ENCODE measurements at places on chromosomes 5 and 9.

DNA sequence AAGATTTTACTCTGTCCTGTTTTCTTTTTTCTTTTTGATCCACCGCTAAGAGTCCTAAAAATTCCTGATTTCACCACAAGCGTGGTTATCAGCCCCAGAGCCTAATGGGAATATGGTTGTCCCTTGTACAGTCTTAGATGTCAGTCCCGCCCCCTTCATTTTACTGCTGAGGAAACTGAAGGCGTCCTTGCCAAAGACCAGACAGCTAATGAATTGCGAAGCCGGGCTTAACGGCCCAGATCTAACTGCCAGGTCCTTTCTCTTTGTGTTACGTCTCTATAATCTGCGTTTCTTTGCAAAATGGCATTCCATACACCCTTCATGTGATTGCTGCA is 497 bp downstream of the NSA2 start:
- no peak for DNase-seq

- no peak for DNase-seq
Measured at GRCh38 chr9:77712533-77713130, 64.5 kb upstream of the GNA14 start.

DNA sequence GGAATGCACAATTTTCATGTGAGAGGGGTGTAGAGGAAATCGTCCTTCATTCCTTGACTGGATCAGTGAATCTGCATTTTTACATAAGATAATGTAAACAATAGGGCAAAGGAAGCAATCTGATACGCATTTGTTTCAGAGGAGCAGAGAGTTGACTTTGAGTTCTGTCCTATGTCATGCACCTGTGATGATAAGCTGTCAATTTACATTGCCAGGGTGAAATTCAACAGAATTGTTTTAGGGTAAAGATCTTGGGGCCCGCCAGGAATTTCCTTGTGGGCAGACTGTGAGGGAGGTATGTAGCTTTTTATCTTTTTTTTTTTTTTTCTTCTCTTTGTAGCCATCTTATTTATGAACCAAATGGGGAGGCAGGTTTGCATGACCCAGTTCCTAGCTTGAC is 58.3 kb upstream of the LARP1 start:
- no peak for DNase-seq

DNA sequence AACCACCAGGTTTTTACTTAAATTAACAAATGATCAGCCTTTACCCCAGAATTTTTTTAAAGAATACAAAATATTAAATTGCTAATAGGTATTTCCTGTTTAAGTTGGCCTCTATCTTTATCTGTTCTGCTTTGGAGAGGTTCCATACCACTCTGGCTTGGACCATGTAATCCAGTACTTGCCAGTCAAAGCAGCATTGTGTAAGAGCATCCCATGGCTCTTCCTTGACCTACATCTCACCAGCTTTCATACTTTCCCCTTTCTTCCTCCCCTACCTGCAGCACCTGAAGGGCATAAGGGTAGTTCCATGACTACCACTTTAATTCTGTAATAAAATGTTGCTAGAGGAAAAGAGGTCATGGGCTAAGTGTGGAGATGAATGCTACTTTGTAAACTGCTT is 140.8 kb upstream of the MTAP start:
- no peak for DNase-seq

DNA sequence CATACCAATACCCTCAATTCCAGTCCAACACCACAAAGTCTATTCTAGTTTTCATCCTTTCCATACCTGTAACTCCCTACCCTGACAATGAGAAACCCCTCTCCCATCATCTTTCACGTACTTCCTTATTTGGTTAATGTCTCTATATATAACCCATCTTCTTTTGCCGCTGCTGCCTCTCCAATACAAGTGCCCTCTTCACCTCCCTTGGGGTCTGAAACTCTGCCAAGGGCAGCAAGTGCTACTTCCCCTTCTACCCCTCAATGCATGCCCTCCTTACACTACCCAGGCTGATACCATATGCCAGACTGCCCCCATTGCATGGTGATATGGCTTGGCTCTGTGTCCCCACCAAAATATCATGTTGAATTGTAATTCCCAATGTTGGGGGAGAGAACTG is 24.4 kb upstream of the SMIM15 start:
- no peak for DNase-seq

DNA sequence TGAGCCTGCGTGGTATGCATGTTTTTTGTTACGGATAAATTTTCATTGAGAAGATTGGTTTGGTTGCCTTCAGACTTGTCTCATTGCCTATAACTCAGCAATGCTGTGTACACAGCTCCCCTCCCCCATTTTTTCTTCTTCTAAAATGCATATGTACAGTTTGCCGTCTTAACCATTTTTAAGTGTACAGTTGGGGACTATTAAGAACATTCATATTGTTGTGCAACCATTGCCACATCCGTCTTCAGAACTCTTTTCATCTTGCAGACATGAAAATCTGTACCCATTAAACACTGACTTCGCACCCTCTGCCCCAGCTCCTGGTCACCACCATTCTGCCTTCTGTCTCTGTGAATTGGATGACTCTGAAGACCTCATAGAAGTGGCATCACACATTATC is 6.2 kb downstream of the EXOC3 start:
- DNase-seq, result no peak

DNA sequence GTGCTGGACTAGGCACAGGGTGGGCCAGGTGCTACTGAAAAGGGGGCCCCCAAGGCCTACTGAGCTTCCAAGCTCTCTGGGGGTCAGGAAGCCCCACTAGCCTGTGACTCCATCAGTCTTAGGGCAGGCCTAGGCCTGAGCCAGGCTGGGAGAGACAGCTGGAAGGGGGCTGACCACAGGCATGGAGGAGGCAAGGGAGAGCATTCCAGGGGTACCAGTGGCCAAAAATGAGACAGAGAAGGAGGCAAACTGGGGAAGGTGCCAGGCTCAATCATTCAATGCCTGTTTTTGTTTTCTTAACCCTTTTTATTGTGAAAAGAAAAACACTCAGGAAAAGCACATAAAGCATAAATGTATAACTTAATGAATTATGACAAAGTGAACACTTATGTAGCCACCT is 26.2 kb upstream of the TCF7 start:
- peak; percentile 60 for DNase-seq

- DNase-seq, result no peak
Measured at GRCh38 chr9:673264-673965, 168.1 kb upstream of the DMRT1 start.

- no peak for DNase-seq
Measured at GRCh38 chr5:23825196-23825595, 317.8 kb downstream of the PRDM9 start.

GRCh38 chr9:106717686-106718085 is 145.3 kb upstream of the ZNF462 start:
- no peak for DNase-seq

- DNase-seq, result no peak
Measured at GRCh38 chr5:95244479-95244878, 40.4 kb downstream of the MCTP1 start.

DNA sequence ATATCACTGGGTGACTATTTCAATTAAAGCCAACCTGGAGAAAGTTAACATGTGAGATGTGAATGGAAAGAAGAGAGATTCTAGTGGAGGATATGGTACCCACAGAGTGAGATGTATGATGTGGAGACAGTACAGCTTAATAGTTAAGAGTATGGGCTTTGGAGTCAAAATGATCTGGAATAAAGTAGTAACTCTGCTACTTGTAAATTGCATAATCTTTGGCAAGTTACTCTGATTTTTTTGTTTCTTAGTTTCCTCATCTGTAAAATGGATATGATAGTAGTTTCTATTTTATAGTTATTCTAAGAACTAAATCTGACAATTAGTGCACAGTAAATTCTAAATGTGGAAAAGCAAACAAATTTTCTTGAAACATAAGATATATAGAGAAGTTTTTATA is 79.2 kb downstream of the ISOC1 start:
- DNase-seq, result no peak

GRCh38 chr9:82353631-82354278 is 365.2 kb downstream of the SPATA31D1 start:
- no peak for DNase-seq

GRCh38 chr9:124384846-124385245 is 30.4 kb downstream of the PSMB7 start:
- DNase-seq, result no peak

- no peak for DNase-seq
Measured at GRCh38 chr5:81896764-81897163, 75.1 kb upstream of the ATG10 start.

DNA sequence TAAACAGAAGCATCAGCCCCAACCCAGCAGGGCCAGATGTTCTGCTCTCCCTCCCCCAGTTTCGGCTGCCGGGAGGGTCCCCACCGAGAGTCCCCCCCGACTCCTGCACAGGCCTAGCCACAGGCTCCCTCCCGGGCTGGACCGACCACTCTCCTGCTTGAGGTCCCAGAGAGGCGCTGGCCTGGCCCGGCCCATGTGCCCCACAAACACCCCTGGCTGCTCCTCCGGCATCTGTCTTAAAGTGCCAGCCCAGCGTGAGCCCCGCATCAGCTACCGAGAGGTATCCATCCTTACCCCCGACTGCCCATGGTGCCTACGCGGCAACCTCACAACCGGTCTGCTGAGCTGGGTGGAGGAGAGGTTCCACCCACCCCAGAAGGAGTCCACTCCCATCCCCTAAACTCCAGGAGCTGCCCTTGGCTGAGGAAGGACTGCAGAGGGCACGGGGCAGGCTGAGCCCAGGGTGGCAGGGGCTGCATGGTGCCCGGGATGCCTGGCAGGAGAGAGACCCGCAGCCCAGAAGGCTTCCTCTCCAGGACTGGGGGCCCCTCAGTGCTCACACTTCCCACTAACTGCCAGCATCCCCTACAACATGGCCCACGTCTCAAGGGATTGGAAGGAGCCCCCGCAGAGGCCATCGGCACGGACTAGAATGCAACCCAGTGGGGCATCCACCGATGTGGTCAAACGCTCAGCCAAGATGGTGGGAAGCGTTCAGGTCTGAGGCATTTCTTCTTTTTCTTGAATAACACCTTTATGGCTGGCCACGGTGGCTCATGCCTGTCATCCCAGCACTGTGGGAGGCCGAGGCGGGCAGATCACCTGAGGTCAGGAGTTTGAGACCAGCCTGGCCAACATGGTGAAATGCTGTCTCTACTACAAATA is 15.6 kb upstream of the EGFL7 start:
- DNase-seq, result no peak

- DNase-seq, result no peak
Measured at GRCh38 chr5:41213340-41213739, at the start of gene C6. TSS of gene C6 (minus strand) at chr5:41213532. CDS start at chr5:41203230, 10,302 bp downstream.

GRCh38 chr9:134545215-134545542 is 96.4 kb upstream of the COL5A1 start:
- no peak for DNase-seq

DNA sequence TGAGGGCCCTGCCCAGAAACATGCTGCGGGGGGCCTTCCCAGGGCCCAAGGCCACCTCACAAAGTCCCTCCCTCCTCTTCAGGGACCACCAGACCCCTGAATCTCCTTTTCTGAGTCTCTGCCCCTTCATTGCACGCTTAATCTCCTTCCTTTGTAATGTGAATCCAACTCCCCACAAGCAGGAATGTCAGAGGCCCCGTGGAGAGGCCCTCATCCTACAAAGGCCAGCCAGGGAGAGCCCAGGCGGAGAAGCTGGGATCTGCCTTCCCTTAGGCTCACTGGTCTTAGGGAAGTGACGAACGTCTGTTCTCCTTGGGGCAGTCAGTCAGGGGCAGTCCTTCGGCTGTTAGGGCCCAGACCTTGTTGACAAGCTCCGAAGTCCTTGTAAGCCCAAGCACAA is 2.3 kb downstream of the SMIM33 start:
- no peak for DNase-seq

DNA sequence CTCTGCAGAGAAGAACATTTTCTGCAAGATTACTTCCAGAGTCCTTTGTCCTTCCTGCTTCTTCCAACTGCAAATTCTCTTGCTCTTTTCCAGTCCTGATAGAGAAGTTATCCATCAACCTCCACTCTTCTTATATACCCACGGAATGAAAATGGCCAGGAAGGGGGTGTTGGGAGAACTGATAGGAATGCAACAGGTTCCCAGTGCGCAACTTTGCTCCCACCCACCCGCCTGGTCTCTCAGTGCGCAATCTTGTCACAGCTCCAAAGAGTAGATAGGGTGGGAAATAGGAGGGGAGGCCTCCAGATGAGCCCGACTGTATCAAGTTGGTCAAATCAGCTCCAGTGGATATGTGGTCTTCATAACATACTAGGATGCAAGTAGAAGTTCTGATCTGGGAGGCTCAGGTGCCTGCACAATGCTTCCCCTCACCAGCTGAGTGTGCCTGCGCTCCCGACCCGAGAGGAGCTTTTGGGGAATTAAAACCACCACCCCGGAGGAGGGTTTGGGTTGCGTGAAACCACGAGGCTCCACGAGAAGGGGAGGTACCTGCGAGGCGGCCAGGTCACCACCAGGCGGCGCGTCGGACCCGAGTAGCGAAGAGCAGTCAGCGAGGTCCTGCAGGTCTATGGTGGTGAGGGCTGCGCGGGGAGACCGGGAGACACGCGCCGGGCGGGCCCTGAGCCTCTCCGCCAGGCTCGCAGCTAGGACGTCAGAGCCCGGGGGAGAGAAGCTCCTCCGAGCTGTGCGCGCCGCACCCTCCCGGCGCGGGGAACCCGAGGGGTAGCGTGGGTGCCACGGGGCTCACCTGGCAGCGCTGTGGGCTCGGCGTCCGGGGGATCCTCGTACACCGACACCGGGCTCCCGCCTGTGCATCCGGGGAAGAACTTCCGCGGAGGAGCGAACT is 835 bp downstream of the MCIDAS start:
- DNase-seq, result peak; percentile 87

DNA sequence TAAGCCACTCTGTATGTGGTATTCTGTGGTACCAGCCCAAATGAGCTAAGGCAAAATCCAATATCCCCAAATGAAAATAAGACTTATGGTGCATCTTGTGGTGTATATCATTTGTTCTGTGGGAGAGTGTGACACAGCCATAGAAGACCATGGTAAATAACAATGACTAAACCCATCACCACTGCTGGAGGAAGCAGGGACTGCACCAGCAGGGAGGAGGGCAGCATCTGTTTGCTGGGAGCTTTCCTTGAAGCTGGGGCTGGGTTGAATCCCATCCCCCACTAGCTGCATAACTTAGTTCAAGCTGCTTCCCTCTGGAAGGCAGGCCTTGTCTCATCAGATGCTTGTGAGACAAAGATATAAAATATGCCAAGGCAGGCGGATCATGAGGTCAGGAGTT is 14.2 kb downstream of the GADD45G start:
- no peak for DNase-seq

- DNase-seq, result no peak
Measured at GRCh38 chr9:85662573-85662972, 79.2 kb downstream of the AGTPBP1 start.

DNA sequence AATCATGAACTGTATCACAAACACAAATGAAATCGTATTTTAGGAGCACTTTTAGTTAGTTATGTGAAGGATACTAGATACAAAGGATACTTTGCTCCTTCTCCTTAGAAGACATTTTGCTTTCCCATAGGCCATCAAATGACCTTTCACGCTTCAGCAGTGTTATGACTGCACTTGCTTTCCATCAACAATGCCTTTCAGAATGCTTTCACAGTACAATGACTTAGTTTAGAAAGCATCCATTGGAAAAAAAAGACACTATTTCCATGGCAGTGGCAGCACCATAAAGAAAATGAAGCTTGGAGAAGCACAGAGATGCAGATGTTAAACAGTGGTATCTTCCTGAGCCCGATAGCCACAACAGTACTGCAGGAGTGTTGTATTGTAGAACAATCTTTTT is 203.9 kb downstream of the PCSK1 start:
- no peak for DNase-seq

Measured in activated CD8-positive, alpha-beta memory T cell treated with anti-CD3 and anti-CD28 coated beads for 24 hours (primary cell).